ENCODE measurements at places on chromosomes 13 and 19.

- no peak for DNase-seq
These were observed 14.9 kb downstream of the ITGBL1 start for GRCh38 chr13:101467415-101467814.

GRCh38 chr19:56245121-56245740 lies 27.3 kb upstream of the EDDM13 start:
- no peak for DNase-seq

DNA sequence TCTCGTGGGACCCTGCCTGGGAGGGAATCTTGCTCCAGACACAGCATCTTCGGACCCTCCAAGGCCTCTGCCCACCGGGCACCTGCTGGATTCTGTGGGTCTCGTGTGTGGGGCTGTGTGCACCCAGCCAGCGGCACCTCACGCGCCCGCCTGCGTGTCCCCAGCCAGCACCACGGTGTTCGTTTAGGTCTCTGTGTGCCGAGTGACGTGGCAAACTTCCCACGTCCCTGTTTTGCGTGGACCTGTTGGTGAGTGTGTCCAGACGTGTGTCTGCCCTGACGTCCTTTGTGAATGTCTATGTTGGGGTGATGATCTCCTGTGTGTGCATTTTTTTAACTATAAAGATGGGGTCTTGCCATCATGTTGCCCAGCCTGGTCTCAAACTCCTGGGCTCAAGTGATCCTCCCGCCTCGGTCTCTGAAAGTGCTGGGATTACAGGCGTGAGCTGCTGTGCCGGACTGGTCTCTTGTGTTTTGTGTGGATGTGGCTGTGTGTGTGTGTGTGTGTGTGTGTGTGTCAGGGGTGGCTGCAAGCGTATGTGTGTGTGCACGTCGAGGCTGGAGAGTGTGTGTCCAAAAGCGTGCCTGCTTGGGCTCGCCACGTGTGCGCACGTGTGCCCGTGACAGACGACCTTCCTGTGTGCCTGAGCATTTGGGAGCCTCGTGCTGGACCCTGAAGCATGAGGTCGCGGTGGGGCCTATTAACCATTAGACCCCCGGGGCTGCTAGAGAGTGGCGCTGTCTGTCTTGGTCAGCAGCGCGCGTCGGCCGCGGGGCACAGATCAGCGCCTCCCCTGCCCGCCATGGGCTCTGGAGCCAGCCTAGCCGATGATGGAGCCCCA lies 15.7 kb downstream of the ARID3A start:
- no peak for DNase-seq

DNA sequence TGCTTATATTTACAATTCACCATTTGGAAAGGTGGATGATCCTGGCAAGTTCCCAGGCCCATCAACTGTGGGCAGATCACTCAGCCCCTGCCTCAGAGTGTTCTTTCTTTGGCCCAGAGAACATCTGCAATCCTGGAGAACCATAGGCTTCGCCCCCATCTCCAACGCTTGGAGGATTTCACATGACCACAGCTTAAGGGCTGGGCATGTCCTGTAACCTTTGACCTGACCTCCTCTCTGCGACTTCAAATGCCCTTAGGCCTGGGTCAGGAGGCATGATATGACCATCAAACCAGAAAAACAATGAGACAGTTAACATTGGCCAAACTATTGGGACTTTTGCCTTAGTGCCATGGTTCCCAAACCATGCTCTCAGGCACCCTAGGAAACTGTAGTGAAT lies 7.2 kb upstream of the MBNL2 start:
- no peak for DNase-seq

DNA sequence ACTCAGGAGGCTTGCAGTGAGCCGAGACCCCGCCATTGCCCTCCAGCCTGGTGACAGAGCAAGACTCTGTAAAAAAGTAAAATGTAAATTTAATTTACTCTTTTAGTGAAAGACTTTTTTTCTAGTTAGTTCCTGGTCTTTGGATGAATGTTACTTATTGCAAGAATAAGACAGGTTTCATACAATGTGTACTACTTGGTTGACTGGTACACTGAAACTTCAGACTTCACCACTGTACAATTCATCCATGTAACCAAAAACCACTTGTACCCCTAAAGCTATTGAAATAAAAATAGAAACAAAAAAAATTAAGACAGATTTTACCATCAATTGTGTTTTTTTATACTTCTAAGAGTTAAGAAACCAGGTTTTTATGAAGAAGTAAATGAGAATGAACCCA lies 35.5 kb downstream of the GPALPP1 start:
- DNase-seq: no peak

- DNase-seq: no peak
These were observed 114.5 kb downstream of the KLF5 start for GRCh38 chr13:73173279-73173811.

GRCh38 chr13:103799028-103799427 lies 732.8 kb upstream of the SLC10A2 start:
- DNase-seq: no peak

GRCh38 chr19:12873891-12874745 lies 7.1 kb downstream of the DNASE2 start:
- DNase-seq: no peak

DNA sequence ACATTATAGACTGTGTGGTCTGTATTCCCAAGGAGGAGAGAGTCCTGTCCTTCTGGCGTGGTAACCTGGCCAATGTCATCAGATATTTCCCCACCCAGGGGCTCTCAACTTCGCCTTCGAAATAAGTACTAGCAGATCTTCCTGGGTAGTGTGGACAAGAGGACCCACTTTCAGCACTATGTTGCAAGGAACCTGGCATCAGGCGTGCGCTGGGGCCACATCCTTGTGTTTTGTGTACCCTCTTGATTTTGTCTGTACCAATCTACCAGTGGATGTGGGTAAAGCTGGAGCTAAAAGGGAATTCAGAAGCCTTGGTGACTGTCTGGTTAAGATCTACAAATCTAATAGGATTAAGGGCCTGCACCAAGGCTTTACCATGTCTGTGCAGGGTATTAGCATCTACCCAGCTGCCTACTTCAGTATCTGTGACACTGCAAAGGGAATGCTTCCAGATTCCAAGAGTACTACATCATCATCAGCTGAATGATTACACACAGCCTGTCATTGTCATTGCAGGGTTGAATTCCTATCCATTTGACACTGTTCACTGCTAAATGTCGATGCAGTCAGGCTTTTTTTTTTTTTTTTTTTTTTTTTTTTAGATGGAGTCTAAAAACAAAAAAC lies 148.0 kb downstream of the PRR20E start:
- DNase-seq: no peak

DNA sequence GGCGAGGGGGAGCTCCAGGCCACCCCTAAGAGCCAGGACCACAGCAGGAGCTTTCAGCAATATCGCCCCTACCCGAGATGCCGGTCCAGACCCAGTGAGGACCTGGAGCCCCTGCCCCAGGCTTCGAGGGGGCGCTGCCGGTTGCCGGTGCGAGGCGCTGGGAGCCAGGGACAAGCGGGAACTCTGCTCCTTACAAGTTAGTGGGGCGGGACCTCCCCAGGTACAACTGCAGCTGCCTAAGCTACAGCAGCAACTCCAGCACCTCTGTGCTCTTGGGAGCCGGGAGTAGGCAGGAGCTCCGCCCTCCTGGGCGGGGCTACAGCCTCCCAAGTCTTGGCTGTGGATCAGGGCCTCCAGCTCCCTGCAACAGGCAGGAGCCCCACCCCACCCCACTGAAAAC lies 15.2 kb upstream of the TSC22D1 start:
- DNase-seq: no peak

DNA sequence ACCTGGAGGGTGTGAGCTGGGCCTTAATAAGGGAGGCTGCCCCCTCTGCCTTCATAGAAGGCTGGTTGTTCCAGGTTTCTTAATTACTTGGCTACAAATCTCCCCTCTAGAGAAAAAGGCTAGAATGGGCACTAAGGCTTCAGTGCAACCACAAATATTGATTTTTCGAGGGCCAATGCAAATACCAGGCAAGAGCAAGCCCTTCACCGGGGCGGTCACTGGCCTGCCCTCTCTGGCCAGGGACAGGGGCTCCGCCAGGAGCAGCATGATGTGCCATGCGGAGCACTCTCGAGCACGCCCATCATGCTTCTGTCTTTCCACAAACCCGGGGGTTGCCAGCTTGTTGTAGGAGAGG lies 127.8 kb upstream of the SPACA7 start:
- DNase-seq: no peak

GRCh38 chr19:32067685-32068084 lies 277.7 kb upstream of the ZNF507 start:
- no peak for DNase-seq

GRCh38 chr19:58307736-58308135 lies 2.6 kb downstream of the ERVK3-1 start:
- DNase-seq: no peak

- DNase-seq: no peak
These were observed 226.4 kb downstream of the PCDH17 start for GRCh38 chr13:57857945-57858344.

DNA sequence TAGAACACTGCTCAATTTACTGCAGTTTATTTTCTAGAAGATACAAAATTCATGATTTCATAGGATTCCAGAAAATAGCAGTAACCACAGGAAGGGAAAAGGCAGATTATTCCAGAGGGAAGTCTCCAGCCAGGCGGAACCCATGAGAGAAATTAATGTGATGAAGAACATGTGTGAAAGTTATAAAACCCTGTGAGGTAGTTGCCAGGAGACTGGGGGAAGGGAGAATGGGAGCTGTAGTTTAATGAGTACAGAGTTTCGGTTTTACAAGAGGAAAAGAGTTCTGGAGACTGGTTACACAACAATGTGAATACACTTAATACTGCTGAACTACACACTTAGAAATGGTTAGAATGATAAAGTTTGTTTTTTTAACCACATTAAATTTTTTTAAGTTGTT lies 14.2 kb upstream of the PDX1 start:
- no peak for DNase-seq

GRCh38 chr13:37954191-37954590 lies 84.6 kb upstream of the TRPC4 start:
- DNase-seq: no peak

- DNase-seq: no peak
These were observed 2.3 kb downstream of the ITGBL1 start for GRCh38 chr13:101454767-101455166.

DNA sequence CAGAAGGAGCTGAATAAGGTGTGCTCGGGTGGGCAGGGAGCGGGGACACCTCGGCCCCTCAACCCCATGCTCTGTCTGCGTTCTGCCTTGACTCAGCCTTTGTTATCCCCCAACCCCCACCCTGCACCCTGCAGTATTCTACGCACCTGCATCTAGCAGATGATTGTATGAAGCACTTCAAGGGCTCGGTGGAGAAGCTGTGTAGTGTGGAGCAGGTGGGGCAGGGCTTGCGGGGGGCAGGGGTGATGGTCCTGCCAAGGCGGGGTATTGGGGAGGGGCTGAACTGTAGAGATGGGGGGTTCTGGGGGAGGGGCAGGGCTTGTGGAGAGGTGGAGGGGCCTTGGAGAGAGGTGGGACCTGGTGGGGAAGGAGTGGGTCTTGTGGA lies 6.1 kb downstream of the STXBP2 start:
- no peak for DNase-seq

DNA sequence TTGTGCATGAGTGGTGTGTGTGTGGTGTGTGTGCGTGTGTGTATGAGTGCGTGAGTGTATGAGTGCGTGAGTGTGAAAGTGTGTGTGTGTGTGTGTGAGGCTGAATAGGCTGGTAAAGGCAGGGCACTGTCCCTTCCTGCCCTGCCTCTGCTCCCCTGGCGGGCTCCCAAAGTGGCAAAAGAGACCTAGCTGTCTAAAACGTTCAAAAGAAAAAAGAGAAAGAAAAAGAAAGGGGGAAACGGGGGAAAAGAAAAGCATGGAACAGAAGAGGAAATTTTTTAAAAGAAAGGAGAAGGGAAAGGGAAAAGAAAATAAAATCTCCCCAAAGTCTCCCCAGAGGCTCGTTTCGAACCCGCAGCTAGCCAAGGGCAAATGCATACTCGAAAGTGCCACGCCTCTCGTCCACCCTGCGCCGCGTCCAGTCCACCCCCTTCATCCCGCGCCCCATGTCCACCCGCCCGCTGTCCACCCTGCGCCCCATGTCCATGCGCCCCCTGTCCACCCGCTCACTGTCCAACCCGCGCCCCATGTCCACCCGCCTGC lies 37.0 kb upstream of the FLT1 start:
- DNase-seq: no peak

- no peak for DNase-seq
These were observed 82.4 kb downstream of the PIBF1 start for GRCh38 chr13:72864142-72865011.

DNA sequence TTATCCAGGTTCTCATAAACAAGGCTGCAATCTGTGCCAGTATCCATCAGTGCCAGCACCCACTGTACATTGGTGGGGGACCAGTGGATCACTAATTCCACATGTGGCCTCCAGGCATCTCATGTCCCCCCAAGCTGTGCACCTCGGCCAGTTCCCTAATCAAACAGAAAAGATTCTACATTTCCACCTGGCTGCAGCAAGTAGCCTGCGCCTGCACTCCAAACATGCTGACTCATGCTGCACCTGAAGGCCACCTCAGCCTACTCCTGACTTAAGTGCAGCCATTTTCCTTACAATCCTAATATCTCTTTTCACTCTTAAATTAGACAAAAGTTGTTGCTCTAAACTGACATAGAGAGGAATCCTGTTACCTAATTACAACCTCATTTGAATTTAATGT lies 729.4 kb upstream of the MIR17HG start:
- no peak for DNase-seq

DNA sequence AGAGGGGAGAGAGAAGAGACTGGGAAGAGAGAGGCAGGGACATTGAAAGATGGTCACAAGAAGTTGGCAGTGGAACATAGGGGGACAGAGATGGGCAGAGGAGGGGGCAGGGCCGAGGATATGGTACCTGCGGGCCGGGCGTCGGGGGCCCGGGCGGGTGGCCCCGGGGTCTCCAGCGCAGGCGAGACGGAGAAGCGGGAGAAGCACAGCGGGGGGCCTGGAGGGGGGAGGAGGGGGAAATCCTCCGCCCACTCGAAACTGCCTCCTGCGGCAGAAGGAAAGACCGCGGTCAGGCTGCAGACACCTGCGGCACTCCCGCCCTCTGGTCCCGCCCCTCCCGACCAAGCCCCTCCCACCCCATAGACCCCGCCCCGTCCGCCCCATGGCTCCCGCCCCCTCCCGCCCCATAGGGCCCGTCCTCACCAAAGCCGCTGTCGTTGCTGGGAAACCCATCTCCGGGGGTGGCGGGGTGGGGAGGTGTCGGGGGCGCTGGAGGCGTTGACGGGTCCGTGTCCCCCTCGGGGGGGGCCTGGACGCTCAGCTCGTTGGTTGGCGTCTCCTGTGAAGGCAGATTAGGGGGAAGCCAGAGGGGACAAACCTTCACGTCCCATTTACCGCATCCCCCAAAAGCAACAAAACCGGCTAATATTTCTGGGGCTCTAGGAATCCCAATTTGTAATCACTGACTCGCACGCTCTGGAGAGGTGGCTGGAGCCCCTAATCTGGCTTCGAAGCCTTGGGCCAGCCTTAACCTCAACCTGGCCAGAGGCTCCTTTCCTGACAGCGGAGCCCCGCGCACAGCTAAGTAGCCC lies 20.4 kb downstream of the LMTK3 start:
- peak; percentile 33 for DNase-seq

GRCh38 chr19:46650445-46650844 lies 10.5 kb downstream of the DACT3 start:
- no peak for DNase-seq

GRCh38 chr19:39160523-39160861 lies 34.9 kb downstream of the PAK4 start:
- no peak for DNase-seq

- no peak for DNase-seq
These were observed 373.9 kb upstream of the TSHZ3 start for GRCh38 chr19:31723101-31723500.

Data from activated T-helper 1 cell treated with Interleukin-2 at 50 U/mL for 16 hours (primary cell).